Stimulated activated CD4-positive, alpha-beta T cell treated with anti-CD3 and anti-CD28 coated beads, Interleukin-1b, Interleukin-23, amount 100 ng/mL, for 1 hour (primary cell): ENCODE measurements at places on chromosomes 2 and 18.

DNA sequence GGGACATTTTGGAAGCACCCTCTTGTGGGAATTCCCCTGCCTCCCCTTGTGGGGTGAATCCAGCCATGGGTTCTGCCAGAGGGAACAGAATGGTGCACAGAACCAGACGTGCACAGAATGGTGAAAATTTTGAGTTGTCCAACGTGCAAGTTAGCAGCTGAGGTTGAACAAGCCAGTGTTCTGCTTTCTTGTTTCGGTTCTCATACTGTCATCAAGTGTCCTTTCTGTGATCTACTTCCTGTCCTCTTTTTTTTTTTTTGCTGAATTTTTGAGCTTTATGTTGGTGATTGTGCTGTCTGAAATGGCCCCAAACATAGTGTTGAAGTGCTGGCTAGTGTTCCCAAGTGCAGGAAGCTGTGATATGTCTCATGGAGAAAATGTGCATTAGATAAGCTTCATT, 21.5 kb upstream of the REEP1 start:
- no peak for DNase-seq

DNA sequence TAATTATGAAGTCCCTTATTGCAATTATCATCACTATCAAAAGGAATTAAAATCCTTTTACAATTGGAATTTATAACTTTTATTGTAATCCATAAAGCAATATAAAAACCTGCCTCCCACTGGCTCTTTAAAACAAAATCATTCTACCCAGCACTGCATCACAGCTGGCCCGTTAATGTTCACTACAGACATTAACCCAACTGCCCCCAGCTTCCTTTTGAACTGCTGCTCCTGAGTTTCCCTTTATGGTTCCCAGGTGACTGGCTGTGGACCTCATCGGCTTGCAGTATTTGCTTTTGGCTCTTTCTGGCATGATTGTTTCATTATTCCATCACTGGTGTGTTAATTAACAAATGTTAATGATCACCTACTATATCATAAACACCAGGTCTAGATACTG, 535.6 kb downstream of the THSD7B start:
- no peak for DNase-seq

DNA sequence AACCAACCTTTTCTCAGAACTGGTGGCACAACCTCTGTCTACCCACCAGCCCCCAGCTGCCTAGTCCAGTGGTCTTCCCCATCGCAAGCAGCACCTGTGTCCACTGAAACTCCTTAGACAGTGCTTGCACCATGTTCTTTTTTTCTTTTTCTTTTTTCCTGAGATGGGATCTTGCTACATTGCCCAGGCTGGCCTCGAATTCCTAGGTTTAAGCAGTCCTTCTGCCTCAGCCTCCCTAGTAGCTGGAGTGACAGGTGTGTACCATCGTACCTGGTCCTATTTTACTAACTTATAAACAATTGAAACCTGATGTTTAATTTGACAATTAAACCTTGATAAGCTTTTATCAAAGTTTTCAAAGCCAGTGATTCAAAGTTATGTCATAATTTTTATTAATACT, 30.8 kb downstream of the SANBR start:
- DNase-seq, result no peak

GRCh38 chr2:171150694-171151285, 9.9 kb downstream of the TLK1 start:
- DNase-seq, result no peak

- no peak for DNase-seq
Observed at GRCh38 chr2:239902749-239903201, 122.4 kb downstream of the NDUFA10 start.

GRCh38 chr2:127523269-127523939, 2.9 kb downstream of the IWS1 start:
- no peak for DNase-seq

- DNase-seq, result no peak
Observed at GRCh38 chr2:210635257-210635656, 78.9 kb downstream of the CPS1 start.

DNA sequence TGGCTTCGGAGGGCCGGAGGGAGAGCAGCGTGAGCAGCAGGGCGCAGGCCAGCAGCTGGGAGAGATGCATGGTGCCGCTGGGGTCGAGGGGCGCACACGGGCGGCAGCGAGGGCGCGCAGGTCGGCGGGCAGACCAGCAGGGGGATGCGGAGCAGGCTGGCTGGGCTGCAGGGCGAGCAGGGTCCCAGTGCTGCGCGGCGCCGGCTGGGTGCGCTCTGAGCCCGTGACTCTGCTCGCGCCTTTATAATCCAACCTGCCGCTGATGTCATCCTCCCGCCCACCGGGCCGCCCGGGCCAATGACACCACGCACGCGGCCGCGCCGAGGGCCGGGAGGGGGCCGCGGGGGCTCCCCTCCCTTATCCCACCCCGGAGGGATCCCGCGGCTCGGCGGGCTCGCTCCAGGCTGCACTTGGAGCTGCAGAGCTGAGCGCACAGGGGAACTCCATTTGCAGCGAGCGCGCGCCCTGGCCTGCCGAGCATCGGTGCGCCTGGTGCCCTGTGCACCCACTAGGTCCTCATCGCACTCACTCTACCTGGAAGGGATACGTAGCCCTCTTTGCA, at the start of gene NPPC:
Gene NPPC, minus strand, starts transcription at position 217 of the 562 bp plus-strand sequence. Its CDS starts 147 bp downstream, at position 70.
- DNase-seq, result no peak

DNA sequence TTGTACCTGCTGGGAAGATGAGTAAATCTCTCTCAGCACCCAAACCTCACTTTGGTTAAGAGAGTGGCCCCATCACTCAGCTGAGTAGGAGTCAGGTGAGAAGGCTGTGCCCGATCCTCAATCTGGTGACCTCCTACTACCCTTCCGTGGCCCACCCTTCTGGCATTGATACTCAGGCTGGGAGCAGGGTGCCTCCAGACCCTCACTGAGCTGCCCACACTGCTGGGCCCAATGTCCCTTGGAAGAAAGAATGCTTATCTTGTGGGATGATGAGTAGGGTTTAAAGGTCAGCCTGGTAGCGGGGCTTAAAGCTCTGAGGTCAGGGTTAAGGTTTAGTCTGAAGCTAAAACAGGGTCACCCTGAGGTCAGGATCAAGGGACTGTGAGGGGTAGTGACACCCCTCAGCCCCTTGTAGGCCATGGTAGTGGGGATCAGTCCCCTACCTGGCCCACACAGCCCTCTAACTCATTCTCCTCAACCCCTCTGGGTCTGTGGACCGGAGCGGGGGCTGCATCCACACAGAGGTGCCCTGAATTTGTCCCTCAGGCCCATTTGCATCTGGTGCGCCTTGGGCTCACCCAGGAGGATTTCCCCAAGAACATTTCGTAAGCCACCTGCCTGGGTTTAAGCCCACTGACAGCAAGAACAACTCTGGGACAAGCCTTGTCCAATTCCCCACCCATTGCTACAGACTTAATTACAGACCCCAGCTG, 123.8 kb downstream of the CYP26B1 start:
- DNase-seq, result no peak

GRCh38 chr18:10365901-10366300, 88.5 kb upstream of the APCDD1 start:
- no peak for DNase-seq

DNA sequence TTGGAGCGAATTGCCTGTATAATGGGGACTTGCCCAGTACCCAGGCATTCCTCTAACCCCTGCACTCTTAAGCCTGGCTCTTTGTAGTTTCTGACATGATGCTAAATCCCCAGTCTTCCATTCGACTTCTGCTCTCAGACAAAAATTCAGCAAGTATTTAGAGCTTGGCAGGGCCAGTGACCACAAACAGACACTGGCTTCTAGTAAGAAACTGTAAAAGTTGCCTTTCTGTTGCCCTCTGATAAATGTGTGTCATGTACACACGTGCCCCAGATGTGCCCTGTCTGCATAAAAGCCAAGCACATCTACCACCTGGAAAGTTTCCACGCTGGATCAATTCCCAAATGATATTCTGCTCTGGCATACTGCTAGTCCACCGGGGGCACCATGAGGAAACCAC, 18.0 kb downstream of the PAX3 start:
- no peak for DNase-seq

DNA sequence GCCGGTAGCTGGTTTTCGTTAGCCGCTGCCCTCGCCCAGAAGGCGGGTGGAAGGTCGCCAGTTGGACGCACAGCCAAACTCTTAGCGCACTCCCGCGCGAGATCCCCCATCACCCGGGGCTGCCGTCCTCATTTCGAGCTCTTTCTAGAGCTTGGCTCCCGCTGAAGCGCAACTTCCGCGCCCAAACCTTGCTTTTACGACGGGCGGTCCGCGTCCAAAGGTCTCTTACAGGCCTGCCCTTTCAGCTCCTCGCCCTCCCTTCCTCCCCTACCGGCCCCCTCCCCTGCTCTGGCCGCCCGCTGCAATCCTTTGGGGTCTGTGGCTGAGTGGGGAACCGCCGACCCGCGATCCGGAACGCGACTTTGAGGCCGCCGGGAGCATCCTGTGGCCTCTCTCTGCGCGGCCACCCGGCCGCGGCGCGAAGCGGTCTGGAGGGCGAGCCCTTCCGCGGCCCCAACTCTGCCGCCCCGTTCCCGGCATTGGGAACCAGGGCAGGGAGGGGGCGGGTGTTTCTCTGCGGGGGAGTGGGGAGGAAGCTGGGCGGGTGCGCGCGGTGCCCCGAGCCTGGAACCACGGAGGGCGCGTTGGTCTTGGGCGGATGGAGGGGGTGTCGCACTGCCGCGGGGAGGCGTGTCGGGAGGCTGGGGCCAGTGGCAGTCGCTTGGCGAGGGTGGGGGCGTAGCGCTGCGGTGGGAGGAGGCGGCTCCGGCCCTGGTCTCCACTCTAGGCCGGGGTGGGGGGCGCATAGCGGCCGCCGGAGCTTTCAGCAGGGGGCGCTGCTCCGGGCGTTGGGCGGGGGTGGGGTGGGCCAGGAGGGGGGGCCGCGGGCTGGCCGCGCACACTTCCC, at the start of gene GDF7:
Gene GDF7, plus strand, starts transcription at position 841 of the 847 bp plus-strand sequence. CDS start 96 bp downstream, outside the sequence.
- no peak for DNase-seq

- no peak for DNase-seq
Observed at GRCh38 chr2:163155279-163155883, 316.8 kb upstream of the KCNH7 start.

GRCh38 chr2:201785135-201785534, 4.4 kb upstream of the ALS2 start:
- no peak for DNase-seq

DNA sequence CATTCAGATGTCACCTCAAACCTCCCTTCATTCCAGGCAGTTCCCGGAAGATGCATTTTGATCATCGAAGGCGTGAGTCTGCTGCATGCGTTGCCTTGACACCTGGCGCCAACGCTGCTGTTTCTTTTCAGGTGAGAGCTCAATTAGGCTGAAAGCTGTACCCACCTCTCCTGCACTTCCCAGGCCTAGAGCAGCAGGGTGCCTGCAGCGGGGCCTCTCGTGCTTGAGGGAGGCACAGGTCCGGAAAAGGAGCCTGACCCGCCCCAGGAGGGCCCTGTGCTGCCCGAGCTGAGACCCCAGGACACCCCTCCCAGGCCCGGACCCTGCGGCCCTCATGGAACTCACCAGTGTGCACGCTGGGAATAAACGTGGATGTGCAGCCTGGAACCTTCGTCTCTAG, 31.4 kb upstream of the KCNG2 start:
- DNase-seq, result no peak

DNA sequence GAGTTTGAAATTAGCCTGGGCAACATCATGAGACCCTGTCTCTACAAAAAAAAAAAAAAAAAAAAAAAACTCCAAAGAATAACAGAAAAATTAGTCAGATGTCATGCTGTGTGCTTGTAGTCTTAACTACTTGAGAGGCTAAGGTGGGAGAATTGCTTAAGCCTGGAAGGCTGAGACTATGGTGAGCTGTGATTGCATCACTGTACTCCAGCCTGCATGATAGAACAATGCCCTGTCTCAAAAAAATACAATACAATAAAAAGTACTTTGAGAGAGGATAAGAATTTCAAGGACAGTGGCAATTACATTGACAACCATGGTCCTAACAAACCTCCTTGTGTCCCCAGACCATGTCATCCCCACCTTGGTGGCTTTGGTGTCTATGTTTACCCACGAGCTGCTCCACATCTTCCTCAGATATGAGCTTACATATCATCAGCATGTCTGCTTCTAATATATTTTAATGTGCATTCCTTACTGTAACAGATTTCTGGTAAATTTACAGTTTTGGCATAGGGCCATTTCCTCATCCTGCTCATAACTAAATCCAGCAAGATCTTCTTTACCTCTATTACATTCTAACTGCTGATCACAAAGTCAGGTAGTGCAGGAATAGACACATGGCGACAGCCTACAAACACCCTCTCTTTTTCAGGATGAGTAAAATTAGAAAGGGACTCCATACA, 437.7 kb upstream of the HNRNPA3 start:
- no peak for DNase-seq

- no peak for DNase-seq
Observed at GRCh38 chr2:4745056-4745991, 946.9 kb upstream of the SOX11 start.

GRCh38 chr2:9210030-9210429, 3.4 kb downstream of the ASAP2 start:
- no peak for DNase-seq

DNA sequence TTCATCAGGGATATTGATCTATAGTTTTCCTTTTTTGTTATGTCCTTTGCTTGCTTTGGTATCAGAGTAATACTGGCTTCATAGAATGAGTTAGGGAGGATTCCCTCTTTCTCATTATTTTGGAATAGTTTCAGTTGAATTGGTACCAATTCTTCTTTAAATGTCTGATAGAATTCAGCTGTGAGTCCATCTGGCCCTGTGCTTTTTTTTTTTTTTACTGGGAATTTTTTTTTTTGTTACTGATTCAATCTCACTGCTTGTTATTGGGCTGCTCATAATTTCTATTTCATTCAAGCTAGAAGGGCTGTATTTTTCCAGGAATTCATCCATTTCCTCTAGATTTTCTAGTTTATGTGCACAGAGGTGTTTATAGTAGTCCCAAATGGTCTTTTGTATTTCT, 103.9 kb downstream of the RND3 start:
- DNase-seq, result no peak

- DNase-seq, result no peak
Observed at GRCh38 chr18:79260510-79260909, 135.2 kb upstream of the NFATC1 start.

- no peak for DNase-seq
Observed at GRCh38 chr2:123915380-123915779, 109.7 kb upstream of the CNTNAP5 start.

GRCh38 chr18:46253498-46253897, 149.3 kb downstream of the HAUS1 start:
- DNase-seq, result no peak
